ENCODE measurements at places on chromosomes 13 and 19.

- DNase-seq, result peak; percentile 85
Measured at GRCh38 chr19:15551293-15552004, 43.1 kb downstream of the CYP4F22 start.

DNA sequence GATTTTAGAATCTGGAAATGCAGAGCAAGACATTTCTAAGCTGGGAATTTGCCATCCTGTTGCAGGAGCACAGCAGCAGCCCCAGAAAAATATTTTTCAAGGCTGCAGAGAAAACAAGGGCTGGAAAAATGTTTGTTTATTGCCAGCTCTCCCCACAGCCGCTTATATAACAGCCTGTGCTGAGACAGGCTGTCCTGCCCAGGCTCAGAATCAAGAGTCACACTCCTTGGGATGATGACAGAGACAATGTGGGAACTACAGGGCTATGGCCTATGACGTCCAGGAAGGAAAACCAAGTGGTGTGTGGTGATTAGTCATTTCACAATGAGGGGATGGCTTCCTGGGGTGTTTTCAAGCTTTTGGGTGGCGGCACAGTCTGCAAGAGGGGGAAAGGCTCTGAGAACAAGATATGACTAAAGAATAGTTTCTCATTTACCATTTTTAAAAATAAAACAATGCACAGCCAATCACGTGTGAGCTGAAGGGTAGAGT, 136.3 kb upstream of the SERP2 start:
- DNase-seq, result no peak

DNA sequence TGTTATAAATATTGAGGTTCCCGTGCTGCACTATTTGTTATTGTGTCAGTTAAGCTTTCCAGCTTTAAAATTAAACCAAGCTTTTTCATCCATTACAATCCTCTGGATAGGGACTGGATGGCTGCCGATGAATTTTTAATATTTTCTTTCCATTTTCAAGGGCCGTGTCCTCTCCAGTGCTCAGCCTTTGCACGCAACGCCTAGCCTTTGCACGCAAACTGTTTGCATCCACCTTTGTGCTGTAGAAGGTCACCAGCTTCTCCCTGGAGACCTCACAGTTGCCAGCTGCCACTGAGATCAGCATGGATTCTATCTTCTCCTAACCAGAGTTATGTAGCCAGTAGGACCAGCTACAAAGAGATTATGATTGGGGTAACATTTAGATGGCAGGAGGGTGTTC, 240.5 kb downstream of the SLC7A1 start:
- DNase-seq, result no peak

GRCh38 chr19:8391198-8392016, 1.2 kb downstream of the RAB11B start:
- DNase-seq, result peak; percentile 87

DNA sequence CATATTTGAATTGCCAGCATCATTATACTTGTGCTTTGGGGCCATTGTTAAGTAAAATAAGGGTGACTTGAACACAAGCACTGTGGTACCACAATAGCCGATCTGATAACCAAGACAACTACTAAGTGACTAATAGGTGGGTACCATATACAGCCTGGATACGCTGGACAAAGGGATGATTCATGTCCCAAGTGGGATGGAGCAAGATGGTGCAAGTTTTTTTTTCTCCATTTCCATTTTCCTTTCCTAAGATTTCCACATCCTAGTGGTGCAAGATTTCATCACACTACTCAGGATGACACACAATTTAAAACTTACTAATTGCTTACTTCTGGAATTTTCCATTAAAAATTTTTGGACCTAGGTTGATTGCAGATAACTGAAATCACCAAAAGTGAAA, 15.1 kb downstream of the BRCA2 start:
- no peak for DNase-seq

DNA sequence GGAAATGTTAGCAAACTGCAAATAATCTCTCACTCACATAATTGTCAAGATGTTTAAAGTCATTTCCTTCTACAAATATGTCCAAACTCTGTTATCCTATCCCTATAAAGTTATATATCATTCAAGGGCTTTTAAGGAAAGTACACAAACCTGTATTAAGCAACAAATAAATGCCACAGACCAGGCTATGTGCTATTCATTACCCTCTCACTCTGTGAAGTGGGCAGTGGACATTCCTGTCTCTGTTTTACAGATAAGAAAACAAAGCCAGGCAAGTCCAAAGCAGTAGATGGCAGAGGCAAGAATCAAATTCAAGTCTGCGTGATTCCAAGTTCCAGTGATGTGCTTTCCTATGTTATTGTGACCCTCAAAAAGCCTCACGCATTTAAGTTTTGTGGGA, 140.6 kb downstream of the LHFPL6 start:
- no peak for DNase-seq

DNA sequence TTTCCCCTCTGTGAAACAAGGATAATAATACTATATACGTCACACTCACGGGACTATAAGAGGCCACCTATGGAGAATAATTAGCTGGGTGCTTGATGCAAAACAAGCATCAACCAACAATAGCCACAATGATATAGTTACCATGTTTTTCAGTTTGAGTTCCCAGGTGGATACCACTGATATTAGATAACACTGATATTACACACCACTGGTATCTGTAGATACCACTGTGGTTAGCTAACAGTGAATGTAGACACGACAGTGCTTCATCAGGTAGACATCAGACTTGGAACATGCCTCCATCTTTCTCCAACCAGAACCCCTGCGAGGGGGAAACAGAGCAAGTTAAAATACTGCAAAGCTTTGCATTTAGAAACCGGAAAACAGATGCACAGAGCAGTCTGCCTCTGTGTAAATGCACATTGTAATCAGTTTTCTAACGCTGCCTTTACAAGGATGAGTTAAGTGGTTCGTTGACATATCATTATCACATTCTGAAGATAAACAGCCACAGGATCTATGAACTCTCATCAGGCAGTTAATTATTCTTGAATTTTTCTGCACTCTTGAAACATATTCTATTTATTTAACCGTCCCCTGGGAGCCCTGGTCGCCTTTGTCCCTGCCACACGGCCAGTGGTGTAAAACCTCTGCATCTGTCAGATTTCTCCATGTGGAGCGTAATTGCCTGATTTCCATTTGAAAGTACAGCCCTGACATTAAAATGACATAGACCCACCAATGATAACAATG, 80.7 kb downstream of the RNASEH2B start:
- DNase-seq, result no peak

GRCh38 chr19:7858109-7858770, 15.9 kb downstream of the PRR36 start:
- DNase-seq, result no peak

DNA sequence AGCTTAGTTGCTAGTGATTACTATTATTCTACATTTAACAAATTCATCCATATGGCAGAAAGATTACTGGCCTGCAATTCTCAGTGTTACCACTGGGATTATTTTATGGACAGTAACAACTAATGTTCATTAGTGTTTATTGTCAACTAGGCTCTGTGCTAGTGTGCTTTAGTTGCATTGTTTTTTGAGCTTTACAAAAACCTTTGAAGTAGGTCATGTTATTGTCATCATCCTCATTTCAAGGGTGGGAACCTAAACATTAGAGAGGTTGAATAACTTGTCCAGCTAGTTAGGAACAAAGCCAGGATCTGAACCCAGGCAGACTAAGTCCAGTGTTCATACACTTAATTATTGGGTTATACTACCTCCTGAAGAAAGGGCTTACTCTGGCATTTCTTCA, 27.8 kb upstream of the TDRD3 start:
- DNase-seq, result no peak

DNA sequence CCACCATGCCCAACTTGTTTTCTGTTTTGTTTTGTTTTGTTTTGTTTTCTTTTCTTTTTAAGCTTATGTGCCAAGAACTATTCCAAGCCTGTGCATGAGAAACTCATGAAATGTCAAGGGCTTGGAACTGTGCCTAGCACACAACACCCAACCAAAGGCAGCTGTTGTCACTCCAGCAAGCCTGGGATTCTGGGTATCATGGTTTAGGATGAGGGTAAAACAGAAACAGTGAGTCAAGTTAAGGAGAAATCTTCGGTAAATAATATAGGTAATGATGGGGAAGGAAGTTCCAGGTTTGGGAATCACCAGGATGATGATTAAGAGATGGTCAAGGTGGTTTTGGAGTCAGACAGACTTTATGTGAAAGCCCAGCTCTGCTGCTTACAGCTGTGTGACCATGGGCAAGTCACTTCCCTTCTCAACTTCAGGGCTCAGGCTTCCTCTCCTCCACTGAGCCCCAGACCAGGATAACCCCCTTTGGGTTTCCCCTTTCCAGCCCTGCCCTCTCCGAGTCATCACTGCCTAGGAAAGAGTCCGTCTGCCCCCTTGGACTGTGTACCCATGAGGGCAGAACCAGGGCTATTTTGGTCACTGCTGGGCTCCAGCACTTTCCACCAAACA, 5.0 kb downstream of the PVR start:
- peak; percentile 18 for DNase-seq

DNA sequence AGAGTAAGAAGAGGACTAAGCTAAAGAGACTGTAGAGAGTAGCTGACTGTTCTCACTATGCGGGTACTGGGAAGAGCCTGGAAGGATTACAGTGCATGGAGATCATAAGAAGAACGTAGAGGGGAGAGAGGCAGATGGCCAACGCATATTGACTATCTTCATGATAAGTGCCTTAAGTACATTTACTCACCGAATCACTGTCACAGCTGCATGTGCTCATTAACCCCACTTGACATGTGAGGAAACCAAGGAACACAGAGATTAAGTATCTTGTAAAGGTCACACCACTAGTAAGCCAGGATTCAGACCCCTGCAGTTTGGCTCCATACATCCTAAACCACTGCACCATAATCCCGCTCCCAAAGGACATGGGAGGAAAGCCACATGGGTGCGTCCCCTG, 34.1 kb downstream of the SMAD9 start:
- no peak for DNase-seq

GRCh38 chr19:41920882-41921576, 7.2 kb downstream of the ERFL start:
- peak; percentile 75 for DNase-seq

GRCh38 chr13:80399340-80400163, 58.6 kb upstream of the SPRY2 start:
- no peak for DNase-seq

- DNase-seq, result peak; percentile 94
Measured at GRCh38 chr19:947707-948539, 22.1 kb downstream of the ARID3A start.

- no peak for DNase-seq
Measured at GRCh38 chr13:24053519-24054251, 106.8 kb upstream of the SPATA13 start.

GRCh38 chr13:66014771-66015170, 1215.4 kb downstream of the PCDH9 start:
- DNase-seq, result no peak

DNA sequence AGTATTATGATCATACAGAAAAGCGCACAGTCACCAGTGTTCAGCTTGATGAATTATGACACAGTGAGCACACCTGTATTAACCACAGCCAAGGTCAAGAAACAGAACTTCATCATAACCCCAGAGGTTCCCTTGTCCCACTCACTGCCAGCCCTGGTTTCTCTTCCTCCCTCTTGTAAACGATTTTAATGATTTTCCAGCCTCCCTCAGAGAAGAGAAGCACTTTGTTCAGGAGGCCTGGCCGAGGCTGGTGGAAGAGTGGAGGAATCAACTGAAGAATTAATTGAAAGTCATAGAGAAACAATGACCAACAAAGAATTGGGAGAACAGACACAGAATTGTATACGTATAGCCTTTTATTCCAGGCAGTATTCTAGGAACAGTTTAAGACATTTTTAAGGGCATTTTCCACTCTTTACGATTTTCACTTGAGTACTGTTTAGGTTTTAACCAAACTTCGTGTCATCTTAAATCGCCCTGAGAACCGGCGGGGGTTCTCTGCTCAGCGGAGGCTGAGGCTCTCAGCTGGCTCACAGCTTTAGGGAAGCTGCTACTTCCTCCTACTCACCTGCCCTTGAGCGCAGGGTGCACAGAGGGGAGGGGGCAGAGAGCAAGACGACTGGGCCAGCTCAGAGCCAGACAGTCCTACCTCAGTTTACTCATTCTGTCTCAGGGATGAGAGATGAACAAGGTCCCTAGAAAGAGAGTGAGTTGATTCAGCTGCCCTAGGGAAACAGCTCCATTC, 108.6 kb downstream of the AKAP11 start:
- DNase-seq, result peak; percentile 81

- DNase-seq, result no peak
Measured at GRCh38 chr13:20161951-20162300, 1.1 kb upstream of the GJA3 start.

DNA sequence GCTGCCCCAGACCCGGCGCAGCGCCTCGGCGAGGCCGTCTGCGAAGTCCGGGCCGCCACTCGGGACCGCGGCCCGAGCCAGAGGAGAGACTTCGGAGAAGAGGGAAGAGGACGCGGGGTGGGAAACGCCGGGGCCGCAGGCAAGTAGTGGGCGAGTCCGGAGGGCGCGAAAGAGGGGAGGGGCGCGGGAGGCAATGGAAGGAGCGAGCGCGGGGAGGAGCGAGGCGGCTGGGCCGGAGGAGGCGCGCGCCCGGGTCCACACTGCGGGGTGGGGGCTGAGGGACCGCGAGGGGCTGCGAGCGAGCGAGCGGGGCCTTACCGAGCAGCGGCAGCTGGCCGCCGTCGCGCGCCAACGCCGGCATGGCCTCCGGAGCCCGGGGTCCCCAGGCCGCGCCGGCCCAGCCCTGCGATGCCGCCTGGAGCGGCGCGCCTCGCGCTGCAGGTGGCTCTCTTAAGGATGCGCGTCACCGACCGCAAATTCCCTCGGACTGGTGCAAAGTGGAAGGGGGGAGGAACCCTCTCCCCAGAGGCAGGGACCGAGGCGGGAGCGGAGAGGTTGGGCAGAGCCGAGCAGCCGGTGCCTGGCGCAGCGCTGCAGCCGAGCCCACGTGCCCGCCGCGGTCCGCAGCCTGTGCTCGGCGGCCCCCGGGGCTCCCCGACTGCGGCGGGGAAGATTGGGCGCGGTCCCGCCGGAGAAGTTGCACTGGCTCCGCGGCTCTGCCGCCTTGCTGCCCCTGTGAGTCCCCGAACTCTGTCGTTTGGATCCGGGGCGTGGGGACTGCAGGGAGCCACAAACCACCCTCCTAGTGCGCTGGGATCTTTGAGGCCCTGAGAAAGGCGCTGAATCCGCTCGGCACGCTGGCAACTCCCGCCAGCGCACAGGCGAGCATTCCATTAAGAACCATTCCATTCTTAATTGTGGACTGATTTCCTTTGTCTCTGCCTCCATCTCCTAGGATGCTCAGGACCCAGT, at the start of gene FLT3:
FLT3 (minus strand) TSS at position 427 of the 972 bp plus-strand sequence; CDS start at position 361, 66 bp downstream.
- peak; percentile 84 for DNase-seq

- DNase-seq, result peak; percentile 86
Measured at GRCh38 chr19:17784201-17785008, 10.5 kb upstream of the B3GNT3 start.

GRCh38 chr19:13599681-13600080, 93.4 kb upstream of the CACNA1A start:
- peak; percentile 62 for DNase-seq

- DNase-seq, result no peak
Measured at GRCh38 chr13:79281339-79281747, 124.7 kb downstream of the RBM26 start.

DNA sequence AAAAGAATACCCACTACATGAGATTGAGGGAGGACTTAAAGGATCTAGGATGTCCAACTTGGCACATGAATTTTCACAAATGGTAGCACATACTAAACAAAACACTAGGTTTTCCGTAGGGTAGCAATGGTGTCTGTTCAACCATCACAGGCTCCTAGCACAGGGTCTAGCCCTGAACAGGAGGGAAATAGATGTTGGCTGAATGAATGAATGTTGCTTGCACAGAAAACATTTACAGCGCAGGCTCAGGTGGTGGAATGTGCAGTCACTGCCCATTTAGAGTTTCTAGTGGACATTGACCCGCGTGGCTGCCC, 1.9 kb upstream of the MYCBP2 start:
- no peak for DNase-seq
